ENCODE measurements at places on chromosomes 12 and 14.

- DNase-seq: peak; percentile 71
These were observed 38.9 kb downstream of the PPP1R13B start for GRCh38 chr14:103808403-103809001.

DNA sequence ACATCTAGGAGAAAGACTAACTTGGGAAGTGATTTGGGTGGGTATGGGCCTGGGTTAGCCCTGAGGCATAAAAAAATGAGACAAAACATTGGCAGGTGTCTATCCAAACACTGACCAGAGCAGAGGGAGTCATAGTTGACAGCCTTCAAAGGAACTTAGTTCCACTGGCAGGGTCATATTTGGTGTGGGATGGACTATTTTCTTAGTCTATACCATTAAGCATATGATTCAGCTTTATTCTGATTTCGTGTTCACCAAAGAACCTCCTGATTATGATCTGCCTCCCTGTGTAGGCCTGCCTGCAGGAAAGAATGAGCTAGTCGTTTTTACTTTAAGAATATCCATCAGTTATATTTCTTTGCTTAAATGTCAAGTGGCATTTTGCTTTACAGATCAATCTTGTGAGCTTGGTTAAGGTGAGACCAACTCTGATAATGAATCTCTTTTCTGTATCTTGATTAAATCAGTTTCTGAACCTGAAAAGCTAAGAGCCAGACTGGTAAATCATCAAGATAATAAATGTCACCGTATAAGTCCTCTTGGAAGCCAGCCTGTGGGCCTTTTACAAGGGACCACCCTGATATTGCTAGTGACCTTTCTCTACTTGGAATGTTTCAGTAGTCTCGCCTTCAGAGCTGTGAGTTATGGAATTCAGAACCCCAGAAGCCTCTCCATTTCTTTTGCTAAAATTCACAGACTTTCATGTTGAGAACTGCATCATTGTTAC lies 182.9 kb downstream of the MON2 start:
- no peak for DNase-seq

DNA sequence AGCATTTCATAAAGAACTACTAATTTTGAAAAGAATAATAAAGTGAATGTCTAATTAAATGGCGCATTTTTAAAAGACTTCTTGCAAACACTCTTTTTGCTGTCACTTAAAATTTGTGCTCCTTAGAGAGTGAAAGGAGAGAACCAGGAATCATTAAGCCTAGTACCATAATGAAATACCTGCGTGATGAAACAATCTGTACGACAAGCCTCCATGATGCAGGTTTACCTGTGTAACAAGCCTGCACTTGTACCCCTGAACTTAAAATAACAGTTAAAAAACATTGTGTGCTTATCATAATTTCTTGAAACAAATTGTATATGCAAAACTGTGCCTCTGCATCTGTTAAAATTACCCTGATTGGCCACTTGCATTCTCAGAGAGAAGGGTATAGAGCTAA lies 108.1 kb downstream of the MGAT4C start:
- DNase-seq: no peak

- no peak for DNase-seq
These were observed 74.3 kb downstream of the IGF1 start for GRCh38 chr12:102406033-102406584.

DNA sequence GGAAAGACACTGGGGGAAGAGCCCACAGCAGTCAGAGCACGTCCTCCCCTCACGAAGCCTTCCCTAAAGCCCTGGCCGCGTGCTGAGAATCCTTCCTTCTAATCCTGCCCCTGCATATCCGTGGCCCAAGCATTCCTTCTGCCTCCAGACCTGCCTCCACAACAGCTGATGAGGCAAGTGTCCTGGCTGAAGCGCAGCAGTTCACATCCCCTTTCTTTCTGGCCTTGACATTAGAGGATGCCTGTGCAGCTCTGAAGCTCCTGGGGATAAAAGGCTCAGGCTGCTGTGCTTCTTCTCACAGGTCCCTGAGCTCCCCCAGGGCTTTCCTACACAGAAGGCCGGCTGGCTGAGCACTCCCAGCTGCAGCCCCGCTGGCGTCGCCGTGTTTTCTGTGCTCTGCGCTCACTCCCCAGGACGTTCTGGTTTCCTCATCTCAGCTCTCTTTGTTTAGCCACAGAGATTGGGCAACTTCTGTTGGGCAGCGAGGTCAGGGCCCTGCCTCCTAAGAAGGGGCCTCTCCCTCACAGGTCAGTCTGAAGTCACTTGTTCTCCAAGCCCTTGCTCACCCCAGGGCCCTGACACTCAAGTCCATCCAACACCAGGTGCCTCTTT lies 45.8 kb downstream of the NINJ2 start:
- no peak for DNase-seq

GRCh38 chr12:88362439-88362838 lies 217.8 kb downstream of the KITLG start:
- DNase-seq: no peak

- DNase-seq: no peak
These were observed 42.9 kb downstream of the HRK start for GRCh38 chr12:116838365-116838764.

DNA sequence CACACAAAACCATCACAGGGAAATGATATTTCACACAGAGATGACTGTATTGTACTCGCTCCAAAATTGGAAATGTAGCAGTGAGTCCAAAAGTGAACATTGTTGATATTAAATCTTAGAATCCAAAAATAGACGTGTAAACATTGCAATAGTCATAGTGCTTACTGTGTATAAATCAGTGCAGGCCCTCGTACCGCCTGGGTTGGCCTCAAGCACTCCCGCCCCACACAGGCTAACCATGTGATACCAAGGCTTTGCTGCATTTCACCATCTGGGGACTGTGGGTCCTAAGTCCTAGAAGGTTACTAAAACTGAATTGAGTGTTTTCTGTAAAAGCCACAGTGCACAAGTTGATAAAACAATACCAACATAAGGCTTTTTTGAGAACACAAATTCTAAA lies 107.3 kb downstream of the PPP2R5E start:
- no peak for DNase-seq

- no peak for DNase-seq
These were observed 13.5 kb upstream of the GOLGA5 start for GRCh38 chr14:92780444-92781232.

- no peak for DNase-seq
These were observed 69.5 kb downstream of the TMEM30B start for GRCh38 chr14:61211476-61212255.

- DNase-seq: peak; percentile 25
These were observed 127.4 kb upstream of the PRMT8 start for GRCh38 chr12:3363608-3364007.

GRCh38 chr12:80681-81190 lies 14.2 kb downstream of the IQSEC3 start:
- DNase-seq: no peak

- no peak for DNase-seq
These were observed 55.5 kb upstream of the SRRM4 start for GRCh38 chr12:118925826-118926225.

Measured in CD4-positive, alpha-beta T cell treated with Interleukin-10 for 1 hour (primary cell).